ENCODE measurements at places on chromosomes 7 and 10. TPM values are rescaled to one million over a fixed set of nuclear protein-coding genes. Genes with fewer than 3 reads are reported as not detected.

ENTPD1 gene
- 5.2 TPM for polyA plus RNA-seq

MMD2 gene
- not detected for polyA plus RNA-seq

TFPI2 gene
- 7.8 TPM for polyA plus RNA-seq

GPR85 gene
- 0.65 TPM for polyA plus RNA-seq

CYP2E1 gene
- 3.4 TPM for polyA plus RNA-seq

SEMA3C gene
- 3.9 TPM for polyA plus RNA-seq

PAX4 gene
- polyA plus RNA-seq = not detected

TRIM8 gene
- 160 TPM for polyA plus RNA-seq

PNLIPRP1 gene
- not detected for polyA plus RNA-seq

PRSS58 gene
- not detected for polyA plus RNA-seq

CHST15 gene
- polyA plus RNA-seq = 2.8 TPM

TET1 gene
- polyA plus RNA-seq = 0.22 TPM

OR2F1 gene
- not detected for polyA plus RNA-seq

PPP1R3C gene
- 13.6 TPM for polyA plus RNA-seq

VAX1 gene
- polyA plus RNA-seq = not detected

MYL7 gene
- polyA plus RNA-seq = not detected

HK1 gene
- 35.9 TPM for polyA plus RNA-seq

PNLIPRP2 gene
- polyA plus RNA-seq = not detected

HPS6 gene
- 11.9 TPM for polyA plus RNA-seq

FAM131B gene
- 0.19 TPM for polyA plus RNA-seq

PROSER2 gene
- polyA plus RNA-seq = 8.1 TPM

PRLHR gene
- polyA plus RNA-seq = not detected

ABCA13 gene
- 0.62 TPM for polyA plus RNA-seq
